C1 segment of cervical spinal cord (tissue), 14 donors: ENCODE measurements at places on chromosomes 4 and X.

DNA sequence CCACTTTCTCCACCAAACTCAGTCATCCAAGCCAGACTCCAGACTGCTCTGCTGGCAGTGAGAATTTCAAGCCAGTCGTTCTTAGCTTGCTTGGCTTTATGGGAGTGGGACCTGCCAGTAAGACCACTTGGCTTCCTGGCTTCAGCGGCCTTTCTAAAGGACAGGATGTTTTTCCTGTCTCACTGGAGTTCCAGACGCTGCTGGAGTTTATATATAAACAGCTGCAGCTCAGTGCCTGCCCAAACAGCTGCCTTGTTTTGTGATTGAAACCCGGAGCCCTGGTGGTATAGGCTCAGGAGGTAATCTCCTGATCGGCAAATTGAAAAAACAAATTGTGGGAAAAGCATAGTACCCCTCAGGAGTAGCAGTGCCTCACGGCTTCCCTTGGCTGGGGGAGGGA, 1165.8 kb upstream of the ADGRL3 start:
- DNase-seq: no peak

DNA sequence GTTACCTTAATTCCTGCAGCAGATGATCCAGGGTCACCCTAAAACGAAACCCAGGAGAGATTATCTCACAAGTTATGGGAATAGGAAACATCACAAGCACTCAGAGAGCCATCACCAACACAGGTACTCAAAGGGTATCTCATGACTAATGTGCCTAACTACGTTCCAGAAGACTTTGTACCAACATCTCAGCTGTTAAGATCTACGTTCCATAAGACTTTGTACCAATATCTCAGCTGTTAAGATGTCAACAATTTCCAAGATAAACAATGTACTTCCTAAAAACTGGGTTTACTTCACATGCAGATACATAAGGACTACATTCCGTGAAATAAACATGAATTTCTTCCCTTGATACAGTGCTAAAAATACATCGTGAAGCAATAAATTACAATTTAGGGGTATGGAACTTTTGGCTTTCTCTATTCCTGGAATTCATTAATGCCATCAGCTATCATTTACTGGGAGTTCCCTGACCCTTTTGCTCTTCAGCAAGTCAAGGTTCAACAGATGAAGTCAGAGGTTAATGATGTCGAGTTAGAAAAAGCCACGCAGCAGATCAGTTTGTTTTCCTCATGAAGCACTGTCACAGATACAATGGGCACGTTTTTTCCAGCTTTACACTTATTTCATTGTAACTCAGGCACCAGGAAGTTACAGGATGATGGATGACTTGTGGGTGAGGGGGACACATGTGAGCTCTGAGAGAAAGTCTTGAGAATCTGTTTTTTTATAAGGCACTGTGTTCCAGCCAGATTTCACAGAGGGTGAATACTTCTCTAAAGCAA, 127.0 kb upstream of the ETNPPL start:
- no peak for DNase-seq

- DNase-seq: no peak
Measured at GRCh38 chr4:170736710-170737109, 647.0 kb upstream of the AADAT start.

DNA sequence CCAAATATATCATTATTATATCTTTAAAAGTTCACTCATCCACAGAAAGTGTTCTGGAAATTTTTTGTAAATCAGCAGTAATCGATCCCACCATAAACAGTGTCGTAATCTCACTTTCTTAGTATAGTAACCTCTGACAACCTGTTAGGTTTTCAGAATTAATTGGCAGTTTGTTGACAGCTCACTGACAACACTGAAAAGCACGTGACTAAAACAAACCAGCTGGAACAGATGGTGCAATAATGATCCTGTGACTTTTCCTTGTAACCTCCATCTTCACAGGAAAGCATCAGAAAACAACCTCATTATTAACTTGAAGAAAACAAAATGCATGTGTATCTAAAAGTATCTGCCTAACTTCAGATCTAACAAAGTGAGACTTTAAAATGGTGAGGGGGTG, 48.5 kb downstream of the FSTL5 start:
- no peak for DNase-seq

DNA sequence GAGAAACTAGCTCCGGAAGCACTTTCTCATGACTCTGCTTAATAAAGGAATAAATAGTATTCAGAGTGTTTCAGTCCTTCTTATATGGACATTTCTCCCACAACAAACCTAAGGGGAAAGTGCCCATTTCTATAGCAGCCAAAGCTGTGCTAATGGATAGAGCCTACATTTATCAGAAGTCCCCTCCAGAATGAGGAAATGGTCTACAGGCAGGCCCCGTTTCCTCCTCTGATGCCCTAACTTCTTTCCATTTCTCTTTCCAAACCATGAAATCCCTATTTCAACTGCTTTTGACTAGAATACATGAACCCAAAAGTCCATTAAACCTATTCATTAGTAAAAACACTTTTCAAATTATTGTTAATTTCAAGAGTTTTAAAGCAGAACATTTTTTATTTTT, 4.5 kb downstream of the ACSL1 start:
- DNase-seq: no peak

- no peak for DNase-seq
Measured at GRCh38 chr4:103292373-103292772, 94.2 kb upstream of the CENPE start.

- DNase-seq: no peak
Measured at GRCh38 chrX:129493643-129494042, 29.6 kb downstream of the SMARCA1 start.

GRCh38 chr4:89307446-89308160, at the start of gene GPRIN3:
Gene GPRIN3, minus strand, starts transcription at chr4:89307800. Its CDS starts 57,690 bp downstream, at chr4:89250110.
- DNase-seq: peak; percentile 33

- no peak for DNase-seq
Measured at GRCh38 chrX:100928660-100929613, at the start of gene XKRX. Gene XKRX, minus strand, starts transcription at chrX:100928917. Its CDS starts 613 bp downstream, at chrX:100928304.

GRCh38 chrX:53263597-53264094, 17.7 kb downstream of the IQSEC2 start:
- DNase-seq: no peak

GRCh38 chr4:2462218-2462991, 6.5 kb upstream of the RNF4 start:
- DNase-seq: peak; percentile 42

GRCh38 chr4:110815950-110816349, 193.1 kb upstream of the PITX2 start:
- DNase-seq: no peak

DNA sequence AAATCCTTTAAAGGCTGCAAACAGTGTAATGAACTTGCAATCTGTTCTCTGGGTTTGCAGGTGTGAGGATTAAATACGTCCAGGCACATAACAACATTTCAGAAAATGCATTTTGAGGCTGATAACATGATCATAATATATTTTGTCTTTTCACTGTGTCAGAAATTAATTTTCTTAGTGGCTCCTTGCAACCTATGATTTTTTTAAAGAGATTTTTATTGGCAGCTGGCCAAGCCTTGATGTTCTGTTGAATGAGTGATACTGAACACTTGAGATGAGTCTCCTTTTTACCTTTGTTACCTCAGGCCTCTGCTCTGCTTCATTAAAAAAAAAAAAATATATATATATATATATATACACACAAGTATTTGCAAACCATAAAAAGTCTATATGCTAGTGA, 68.2 kb upstream of the TENM3 start:
- DNase-seq: no peak

GRCh38 chr4:67880866-67881610, 2.8 kb downstream of the TMPRSS11D start:
- no peak for DNase-seq

DNA sequence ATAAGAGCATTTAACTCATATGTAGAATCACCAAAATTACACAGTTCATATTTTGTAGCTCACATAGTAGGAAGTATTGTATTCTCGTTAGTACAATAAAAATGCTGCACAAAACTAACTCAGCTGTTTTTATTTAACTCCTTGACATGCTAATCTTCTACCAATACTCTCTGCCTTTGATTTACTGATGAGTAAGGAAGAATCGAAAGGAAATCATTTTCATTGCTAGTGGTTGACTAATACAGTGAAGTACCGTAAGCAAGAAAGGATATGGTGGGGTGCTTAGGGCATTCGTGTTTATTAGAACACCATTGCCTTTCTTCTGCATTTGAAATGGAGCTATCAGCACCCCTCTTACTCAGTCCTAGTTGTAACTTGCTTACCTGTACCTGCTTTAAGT, 1239.1 kb upstream of the TENM3 start:
- DNase-seq: no peak

DNA sequence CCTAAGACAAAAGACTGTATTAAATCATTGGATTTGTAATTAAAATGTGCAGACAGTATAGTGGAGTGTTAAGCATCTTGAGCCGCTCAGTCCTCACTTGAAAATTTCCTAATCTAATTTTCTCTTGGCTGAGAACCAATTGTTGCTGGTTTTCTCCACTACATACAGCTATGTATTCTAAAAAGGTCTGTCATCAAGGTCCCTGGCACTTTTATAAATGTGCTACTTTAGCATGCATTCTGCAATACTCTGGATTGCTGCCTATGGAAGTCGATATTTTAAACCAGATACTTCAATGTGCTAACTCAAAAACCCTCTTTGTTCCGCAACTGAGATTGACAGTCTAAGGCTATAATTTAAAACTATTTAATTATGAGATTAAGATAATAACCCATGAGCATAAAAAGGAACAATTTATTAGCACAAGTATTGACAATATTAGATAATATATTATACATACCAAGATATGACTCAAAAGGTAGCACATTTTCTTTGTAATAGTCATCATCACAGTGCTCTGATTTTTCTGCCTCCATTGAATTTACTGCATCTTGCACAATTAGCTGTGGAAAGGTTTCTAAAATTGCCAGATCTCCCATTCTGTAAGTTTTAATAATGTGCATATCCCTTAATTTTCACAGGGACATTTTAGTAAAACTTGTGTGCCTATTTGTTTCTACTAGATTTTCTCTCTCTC, 815.1 kb downstream of the ADGRL3 start:
- no peak for DNase-seq

GRCh38 chr4:5212255-5213013, 161.2 kb downstream of the STK32B start:
- DNase-seq: no peak

GRCh38 chrX:97605271-97605670, 721.6 kb downstream of the RPA4 start:
- DNase-seq: no peak

GRCh38 chr4:145936997-145937901, 1.4 kb downstream of the ZNF827 start:
- peak; percentile 83 for DNase-seq

GRCh38 chr4:137950286-137950685, 291.9 kb downstream of the SLC7A11 start:
- no peak for DNase-seq

GRCh38 chrX:38052096-38052495, 45.7 kb downstream of the SYTL5 start:
- DNase-seq: no peak

GRCh38 chr4:82240410-82240809, 133.4 kb downstream of the HNRNPD start:
- no peak for DNase-seq

DNA sequence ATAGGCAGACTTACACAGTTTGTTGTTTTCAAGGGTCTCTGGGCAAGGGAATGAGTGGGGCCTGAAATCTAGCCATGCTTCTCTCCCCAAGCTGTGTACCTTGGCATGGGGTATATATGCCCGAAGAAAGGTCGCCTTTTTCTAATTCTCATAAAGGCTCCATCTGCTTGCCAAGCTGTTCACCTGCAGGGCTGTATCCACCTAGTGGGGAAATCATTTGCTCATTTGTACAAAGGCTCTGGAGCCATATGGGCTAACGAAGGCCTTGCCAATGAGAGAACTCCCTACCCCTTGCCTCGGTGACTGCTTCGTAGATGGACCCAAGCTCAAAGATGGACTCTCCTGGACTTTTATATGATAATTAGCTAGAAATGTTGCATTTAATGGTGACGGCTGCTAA, 1097.0 kb downstream of the PDHA2 start:
- DNase-seq: no peak

DNA sequence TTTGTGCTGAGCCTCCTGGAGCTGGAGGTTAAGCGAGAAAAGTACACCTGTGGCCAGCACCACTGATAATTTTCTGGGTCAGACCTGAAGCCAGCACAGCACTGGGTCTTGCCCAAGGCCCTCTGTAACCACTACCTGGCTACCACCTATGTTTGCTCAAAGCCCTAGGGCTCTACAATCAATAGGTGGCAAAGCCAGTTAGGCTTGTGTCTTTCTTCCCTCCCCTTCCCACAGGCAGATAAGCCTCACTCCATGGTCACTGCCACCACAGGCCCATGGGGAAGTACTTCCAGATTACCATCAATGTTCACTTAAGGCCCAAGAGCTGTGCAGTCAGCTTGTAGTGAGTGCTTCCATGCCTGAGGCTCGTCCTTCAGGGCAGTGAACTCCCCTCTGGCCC, 35.2 kb upstream of the ARMCX4 start:
- no peak for DNase-seq

DNA sequence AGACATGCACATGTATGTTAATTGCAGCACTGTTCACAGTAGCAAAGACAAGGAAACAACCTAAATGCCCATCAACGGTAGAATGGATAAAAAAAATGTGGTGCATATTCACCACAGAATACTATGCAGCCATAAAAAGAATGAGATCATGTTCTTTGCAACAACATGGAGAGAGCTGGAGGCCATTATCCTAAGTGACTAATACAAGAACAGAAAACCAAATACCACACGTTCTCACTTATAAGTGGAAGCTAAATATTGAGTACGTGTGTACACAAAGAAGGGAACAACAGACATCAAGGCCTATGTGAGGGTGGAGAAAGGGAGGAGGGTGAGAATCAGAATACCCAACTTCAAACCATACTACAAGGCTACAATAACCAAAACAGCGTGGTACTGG, 17.4 kb upstream of the LNX1 start:
- DNase-seq: no peak

DNA sequence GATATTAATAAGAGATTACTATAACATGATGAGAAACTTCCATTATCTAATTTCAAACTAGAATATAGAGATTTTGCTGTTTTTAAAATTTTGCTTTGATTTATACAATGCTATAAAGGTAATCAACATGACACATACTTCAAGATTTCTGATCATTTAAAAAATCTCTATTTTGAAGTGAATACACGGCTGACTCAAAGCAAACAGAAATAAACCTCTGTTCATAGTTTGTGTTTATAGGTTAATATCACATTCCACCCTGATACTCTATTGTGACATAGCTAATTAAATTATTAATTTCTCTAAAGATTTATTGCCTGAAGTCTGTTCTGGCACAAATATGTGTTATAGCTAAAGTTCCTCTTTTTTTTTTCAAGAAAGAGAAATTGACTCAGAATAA, 349.2 kb downstream of the TLL1 start:
- DNase-seq: no peak

- DNase-seq: no peak
Measured at GRCh38 chrX:150873616-150874015, 24.9 kb downstream of the CD99L2 start.
